Suppressor macrophage (primary cell): ENCODE measurements at places on chromosomes 5 and 9.

DNA sequence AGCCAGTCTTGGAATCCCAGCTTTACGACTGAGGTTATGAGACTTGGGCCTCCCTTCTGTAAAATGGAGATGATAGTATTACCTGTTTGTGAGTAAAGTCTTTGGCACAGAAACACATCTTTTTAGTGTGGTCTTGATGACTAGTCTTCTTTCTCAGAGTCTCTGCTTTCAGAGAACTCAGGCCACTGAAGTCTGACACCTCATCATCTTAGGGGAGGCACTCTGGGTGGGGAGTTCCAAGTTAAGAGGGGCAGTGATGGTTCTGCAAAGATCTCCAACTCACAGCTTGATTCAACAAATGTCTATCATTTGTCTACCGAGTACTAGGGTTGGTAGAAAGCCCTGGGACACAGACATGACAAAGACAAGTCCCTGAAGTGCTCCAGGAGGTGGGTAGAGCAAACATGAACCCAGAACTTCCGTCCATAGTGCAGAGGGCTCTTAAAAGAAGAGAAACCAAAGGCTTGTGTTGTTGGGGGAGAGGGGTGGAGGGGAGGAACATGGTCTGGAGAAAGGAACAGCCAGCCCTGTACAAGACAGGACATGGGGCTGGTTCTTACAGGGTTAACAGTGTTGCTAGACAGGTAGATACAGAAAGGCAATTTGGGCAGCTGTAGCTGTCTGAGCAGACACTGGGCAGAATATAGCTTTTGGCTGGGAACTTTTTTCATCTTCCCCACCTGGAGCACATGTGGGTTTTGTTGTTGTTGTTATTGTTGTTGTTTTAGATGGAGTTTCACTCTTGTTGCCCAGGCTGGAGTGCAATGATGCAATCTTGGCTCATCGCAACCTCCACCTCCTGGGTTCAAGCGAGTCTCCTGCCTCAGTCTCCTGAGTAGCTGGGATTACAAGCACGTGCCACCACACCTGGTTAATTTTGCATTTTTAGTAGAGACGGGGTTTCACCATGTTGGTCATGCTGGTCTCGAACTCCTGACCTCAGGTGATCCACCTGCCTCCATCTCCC is 2.6 kb upstream of the CD14 start:
- no peak for DNase-seq

GRCh38 chr5:144201588-144201987 is 30.9 kb downstream of the KCTD16 start:
- DNase-seq = no peak

GRCh38 chr5:3598769-3599211 is 3.2 kb downstream of the IRX1 start:
- no peak for DNase-seq

- peak; percentile 48 for DNase-seq
Measured at GRCh38 chr5:151295791-151296477, 7.6 kb downstream of the SLC36A3 start.

DNA sequence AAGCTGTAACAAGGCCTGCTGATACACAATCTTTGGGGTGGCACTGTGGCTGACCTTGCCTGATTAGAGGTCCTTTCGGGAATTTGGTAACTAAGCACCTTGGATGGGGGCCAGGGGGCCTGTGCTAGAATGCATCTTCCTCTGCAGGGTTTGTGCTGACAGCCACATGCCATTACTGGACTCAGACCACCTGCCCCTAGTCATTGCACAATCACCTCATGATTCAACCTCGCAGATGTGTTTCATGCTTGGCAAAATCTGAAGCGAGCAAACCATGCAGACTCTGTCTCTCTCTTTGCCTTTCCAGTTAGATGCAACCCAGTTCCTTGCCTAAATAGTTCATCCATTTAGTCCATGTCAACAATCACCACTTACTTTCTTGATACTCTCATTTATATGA is 96.5 kb upstream of the ERCC6L2 start:
- no peak for DNase-seq

GRCh38 chr5:178545176-178545575 is 45.0 kb downstream of the COL23A1 start:
- peak; percentile 48 for DNase-seq

GRCh38 chr5:52989025-52989780 is at the start of gene ITGA2:
Gene ITGA2, plus strand, starts transcription at chr5:52989352. Its CDS starts 117 bp downstream, at chr5:52989469.
- peak; percentile 44 for DNase-seq

DNA sequence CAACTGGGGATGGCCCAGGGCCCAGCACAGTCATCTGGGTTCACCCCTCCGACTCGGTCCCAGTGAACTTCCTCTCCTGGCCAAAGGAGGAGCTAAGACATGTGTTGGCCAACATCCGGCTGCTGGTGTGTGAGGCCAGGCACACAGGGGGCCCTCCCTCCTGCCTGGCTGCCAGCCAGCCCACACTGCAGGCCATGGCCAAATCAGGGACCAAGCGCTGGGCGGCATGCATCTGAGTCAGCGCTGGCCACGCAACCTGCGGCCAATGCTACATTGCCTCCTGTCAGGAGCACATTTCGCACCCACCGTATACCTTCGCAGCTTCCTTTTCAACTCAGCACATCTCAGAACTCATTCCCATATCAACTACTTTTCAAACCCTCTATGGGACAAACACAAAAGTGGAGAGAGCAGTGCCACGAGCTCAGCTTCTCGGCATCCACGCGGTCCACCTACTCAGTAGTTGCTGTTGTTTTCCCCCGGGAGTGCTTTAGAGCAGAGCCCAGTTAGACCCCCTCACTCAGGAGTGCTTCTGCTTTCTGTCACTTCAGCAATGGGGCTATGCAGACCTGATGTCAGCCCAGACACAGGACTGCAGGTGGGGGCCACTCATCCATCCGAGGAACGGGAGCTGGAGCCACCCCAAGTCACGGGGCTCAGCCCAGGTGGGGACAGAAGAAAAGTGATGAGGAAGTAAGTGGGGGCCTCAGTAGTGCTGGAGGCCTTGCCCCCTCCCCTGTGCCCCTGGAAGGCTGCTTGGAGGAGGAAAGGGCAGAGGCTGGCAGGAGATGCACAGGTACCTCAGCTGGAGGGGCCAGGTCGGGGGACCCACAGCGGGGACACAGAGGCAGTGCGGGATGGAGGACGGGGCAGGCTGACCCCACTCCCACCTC is 13.9 kb downstream of the NINJ1 start:
- DNase-seq = peak; percentile 99

GRCh38 chr5:40390281-40391149 is 289.2 kb upstream of the PTGER4 start:
- DNase-seq = no peak

DNA sequence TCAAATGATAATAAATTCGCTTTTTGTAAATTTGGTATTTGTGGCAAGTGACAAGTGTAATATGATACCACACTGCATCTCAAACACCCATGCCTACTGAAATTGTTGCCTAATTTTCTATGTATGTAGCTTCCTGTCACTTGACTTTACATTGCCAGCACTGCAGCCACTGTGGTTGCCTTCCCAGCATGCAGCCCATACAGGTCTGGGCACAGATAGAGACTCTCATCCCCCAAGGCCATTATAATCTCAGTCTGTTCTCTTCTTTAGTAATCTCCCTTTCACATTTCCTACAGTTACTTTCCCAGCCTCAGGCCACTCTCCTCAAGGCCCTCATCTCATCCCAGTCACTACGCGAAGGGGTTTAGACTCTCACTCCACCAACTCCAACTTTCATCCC is 1200.6 kb downstream of the PTPRD start:
- DNase-seq = no peak

- DNase-seq = no peak
Measured at GRCh38 chr5:93359296-93359959, 221.6 kb downstream of the NR2F1-AS1 start.

DNA sequence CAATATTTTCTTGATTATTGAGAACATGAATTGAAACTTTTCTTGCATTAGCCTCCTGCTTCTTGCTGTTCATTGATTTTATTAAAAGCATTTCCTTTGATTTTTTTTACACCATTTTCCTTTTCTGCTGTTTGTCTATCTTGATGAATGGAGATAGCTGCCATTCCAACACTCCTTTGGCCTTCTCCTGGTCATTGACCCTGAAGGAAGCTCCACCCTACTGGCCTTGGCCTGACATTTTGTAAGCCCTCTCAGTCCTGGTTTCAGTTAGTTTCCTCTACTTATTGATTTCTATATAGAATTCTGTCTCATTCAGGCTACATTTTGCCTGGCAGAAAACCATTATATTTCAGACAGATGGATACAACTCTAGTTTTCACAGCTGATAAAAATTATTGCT is 115.1 kb upstream of the DMRTA1 start:
- no peak for DNase-seq

- peak; percentile 51 for DNase-seq
Measured at GRCh38 chr9:89483592-89484474, 14.1 kb downstream of the SEMA4D start.

DNA sequence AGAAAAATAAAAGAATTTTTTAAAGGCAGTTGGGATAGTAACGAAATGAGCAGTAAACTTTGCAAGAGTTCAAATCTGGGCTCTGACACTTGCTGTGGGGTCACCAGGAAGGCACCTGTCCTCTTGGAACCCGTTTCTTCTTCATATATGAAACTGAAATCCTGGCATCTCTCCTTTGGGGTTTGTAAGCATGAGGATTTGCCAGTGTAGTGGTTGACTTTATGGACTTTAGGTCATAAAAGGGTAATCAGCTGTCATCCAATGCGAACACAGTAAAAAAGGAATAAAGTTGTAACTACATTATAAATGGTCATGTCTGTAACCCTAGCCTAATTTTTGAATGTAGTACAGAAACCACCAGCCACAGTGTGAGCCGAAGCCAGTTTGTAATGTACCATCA is 1.3 kb downstream of the RAB14 start:
- DNase-seq = no peak

DNA sequence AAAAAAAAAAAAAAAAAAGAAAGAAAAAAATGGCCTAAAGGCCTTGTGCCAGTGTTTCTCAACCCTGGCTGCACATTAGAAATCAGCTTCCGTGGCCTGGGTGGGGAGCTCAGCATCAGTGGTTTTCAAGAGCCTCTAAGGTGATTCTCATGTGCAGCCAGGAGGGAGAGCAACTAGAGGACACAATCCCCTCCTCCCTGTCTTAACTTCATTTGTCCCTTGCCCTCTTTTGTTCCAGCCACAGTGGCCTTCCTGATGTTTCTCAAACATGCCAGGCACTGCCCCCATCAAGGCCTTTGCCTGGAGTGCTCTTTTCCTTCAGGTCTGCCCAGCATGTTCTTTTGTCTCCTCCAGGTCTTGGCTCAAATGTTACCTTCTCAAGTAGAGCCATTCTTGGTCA is 42.4 kb downstream of the HOMER1 start:
- DNase-seq = no peak

- no peak for DNase-seq
Measured at GRCh38 chr5:353612-354580, 32.4 kb downstream of the AHRR start.

DNA sequence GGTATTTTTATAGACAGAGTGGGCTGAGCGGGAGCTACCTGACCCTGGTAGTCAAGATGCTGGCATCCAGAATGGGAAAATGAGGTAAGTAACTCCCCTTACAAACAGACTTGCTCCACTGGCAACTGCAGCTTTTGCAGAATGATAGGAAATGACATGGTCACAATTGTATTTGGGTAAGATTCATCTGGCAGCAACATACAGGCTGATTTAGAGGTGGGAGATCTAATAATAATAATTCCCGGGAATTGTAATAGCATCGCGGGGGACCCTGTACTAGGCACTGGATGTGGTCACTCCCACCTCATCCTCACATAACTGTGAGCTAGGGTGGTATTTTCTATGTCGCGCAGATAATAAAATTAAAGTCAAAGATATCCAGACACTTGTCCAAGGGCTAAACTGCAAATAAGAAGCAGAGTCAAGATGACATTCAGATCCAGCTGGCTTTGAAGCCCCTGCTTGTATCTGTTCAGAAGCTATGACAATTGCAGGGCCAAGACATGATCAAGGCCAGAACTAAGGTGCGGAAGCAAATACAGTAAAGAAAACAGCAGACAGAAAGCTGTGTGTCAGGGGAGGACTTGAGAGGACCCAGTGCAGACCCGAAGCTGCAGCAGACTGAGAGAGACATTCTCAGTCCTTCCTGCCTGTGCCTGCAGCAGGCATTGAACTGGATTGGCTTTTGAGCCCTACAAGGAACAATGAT is 507.2 kb downstream of the BNC2 start:
- DNase-seq = no peak

DNA sequence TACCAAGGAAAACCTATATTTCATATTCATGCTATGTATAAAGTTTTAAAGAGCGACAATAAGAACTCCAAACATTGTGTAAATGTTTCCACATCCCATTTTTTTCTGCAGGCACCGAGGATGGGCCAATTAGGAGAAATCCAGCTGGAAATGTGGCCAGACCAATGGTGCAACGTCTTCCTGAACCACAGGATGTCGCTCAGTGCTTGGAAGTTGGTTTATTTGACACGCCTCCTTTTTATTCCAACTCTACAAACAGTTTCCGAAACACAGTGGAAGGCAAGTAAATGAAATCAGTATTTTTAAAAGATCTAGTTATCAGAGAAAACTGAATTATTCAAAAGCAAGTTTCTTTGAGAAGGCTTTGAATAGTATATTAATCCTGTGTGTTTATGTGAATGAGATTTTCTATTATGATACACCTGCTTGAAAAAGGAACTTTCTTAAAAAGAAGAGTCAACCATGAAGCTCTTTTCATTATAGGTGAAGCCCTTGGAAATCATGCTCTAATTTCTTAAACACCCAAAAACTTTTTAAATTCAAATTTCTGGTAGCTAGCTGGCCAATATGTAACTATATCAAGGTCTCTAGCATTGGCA is 9.1 kb downstream of the TYRP1 start:
- DNase-seq = no peak

DNA sequence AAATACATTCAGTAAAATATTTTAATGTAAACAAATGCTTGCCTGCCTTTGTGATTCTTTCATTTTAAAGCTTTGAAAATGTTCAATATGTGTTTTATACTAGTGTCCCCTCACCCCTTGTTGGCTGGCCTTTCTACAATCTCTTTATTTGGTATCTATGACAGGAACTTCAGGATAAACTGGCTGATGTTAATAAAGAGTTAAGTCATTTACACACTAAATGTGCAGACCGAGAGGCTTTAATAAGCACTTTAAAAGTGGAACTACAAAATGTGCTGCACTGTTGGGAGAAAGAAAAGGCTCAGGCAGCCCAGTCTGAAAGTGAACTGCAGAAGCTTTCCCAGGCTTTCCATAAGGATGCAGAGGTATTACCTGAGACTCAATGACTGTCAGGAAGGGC is 171.8 kb downstream of the CCDC171 start:
- DNase-seq = no peak

- DNase-seq = no peak
Measured at GRCh38 chr9:107942291-107942690, 452.7 kb upstream of the KLF4 start.
